ENCODE measurements at places on chromosomes 4 and X.

- no peak for DNase-seq
These were observed 580.2 kb downstream of the MID1IP1 start for GRCh38 chrX:39381422-39381821.

DNA sequence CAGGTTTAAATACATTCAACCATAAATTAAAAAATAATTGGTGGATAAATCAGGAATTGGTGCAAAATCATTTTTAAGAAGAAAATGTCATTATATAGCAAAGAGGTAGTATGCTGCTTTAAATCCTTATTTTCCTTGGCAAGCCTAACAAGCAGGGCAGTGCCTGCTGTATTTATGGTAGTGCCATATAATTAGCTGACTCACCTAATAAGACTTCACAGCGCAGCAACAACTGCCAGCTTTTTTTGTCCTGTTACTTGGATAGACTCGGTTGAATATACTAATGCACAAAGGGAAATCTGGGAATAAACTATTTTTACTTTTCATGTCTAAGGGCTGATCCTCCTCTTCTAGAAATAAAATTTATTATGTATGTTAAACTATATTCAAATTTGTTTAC, 99.1 kb downstream of the SNCA start:
- no peak for DNase-seq

- no peak for DNase-seq
These were observed 18.7 kb upstream of the KCNE5 start for GRCh38 chrX:109643687-109644086.

DNA sequence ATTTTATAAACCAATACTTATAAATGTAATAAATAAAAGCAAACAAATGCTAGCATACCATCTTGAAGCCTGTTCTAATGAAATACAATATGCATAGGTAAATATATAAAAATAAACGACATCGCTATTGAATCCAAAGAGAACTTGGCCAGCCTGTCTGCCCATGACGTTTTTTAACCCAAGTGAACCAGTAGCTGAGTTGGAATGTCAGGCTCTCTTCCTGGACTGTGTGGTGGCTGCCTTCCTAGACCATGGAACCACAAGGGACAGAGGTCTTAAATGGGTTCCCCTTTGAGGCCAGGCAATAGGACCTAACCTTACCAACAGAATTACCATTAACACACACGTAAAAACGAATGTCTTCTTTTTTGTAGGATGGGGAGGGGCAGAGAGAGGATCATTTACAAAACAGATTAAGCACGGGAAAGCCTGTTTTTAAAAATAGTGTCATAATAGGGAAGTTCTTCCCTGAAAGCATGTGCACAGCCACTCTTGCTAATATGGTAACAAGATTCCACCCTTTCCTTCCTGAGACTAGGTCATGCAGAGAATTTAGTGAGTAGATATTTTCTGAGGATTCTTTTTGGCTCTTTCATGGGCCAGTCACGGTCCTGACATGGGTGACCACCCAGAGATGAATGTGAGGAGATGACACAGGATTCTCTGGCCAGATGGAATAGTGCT, 69.4 kb upstream of the ACSL1 start:
- no peak for DNase-seq

- DNase-seq, result no peak
These were observed 76.1 kb upstream of the EMCN start for GRCh38 chr4:100593935-100594334.

DNA sequence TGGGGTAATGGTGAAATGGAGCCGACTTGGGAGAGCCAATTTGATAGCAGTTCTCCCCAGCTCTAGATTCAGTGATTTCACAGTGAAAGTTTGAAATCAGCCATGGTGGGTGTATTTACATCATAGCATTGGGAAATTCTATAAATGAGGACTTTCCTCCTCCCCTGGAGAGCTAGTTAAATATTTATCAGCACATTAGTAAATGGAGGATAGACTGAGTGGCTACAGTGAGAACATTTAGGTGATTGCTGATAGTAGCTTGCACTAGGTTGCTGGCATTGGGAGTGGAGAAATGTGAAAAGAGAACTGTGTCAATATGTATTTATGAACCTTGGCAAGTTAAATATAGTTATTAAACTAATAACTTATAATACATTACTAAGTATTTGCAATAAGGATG, 347.3 kb downstream of the CCSER1 start:
- DNase-seq, result no peak

GRCh38 chr4:92969650-92970379, 666.0 kb downstream of the GRID2 start:
- DNase-seq, result no peak

GRCh38 chr4:89056953-89057398, at the start of gene FAM13A:
Gene FAM13A, minus strand, starts transcription at chr4:89057185. Its CDS starts 221 bp downstream, at chr4:89056964.
- no peak for DNase-seq

DNA sequence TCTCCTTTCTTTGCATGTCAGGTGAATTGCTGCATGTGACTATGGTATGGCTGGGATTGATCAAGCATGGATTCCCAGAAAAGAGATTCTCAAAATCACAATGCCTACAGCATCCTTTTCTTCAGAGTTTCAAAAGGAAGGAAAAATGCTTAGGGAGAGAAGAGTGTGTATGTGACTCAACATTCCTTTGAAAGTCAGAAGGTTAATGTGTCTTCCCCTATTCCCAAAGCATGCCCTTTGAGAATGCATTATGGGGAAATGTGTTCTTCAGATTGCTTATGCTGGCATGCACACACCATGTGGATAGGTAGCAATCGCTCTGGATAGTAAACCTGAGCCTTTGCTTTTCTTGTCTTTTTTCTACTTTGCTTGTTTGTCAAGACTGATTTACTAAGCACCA, 78.5 kb downstream of the ELOVL6 start:
- DNase-seq, result no peak

- DNase-seq, result no peak
These were observed 568 bp downstream of the NIPAL1 start for GRCh38 chr4:48017108-48017571.

DNA sequence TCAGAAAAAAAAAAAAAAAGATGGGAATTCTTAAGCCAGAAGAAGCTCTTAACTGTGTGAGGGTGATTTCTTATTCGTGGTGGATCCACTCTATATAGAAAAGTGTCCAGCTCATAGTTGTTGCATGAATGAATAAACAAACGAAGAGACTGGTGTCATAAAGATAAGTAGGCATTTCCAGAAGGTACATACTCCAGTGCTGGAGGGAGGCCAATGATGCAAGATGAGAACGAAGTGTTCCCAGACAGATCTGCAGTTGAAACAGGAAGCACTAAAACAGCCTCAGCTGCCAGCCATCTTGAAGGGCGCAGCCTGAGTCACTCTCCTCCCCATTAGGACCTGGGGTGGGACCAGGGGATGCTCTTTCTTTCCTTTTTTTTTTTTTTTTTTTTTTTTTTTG, 47.4 kb upstream of the HOPX start:
- DNase-seq, result peak; percentile 19

- DNase-seq, result no peak
These were observed 177.1 kb downstream of the NHS start for GRCh38 chrX:17552044-17552650.

GRCh38 chrX:19761554-19762295, 125.7 kb downstream of the SH3KBP1 start:
- no peak for DNase-seq

- no peak for DNase-seq
These were observed 48.0 kb upstream of the APELA start for GRCh38 chr4:164828955-164829354.

DNA sequence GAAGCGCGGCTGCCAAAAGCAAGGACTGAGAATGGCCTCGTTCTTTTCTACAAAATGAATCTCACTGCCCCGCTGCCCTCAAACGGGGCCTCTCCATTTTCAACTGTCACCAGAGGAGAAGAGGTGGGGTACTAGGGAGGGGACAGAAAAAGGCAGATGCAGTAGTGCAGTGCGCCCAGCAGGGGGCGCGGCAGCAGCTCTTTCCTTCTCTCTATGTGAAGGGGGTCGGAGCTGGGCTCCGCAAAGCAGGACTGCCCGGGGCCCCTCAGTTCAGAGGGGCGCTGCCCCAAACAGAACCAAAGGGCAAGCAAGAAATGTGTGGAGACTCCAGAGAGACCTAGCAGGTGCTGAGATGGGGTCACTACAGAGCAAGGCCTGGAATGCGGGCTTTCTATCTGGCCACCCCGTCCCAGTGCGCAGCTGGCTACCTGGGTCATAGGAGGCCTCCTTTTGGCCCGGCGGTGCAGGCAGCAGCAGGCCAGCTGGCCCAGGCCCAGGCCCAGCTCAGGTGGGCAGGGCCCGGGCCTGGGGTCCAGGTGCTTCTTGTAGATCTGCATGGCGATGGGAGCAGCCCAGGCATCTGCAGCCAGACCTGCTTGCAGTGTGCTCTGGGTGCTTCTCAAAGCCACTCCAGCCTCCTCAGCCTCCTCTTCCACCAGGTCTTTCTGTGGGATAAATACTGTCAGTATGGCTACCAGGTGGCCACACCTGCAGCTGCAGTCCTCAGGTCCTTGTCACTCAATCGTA, 5.9 kb downstream of the IRAK1 start:
- peak; percentile 31 for DNase-seq

DNA sequence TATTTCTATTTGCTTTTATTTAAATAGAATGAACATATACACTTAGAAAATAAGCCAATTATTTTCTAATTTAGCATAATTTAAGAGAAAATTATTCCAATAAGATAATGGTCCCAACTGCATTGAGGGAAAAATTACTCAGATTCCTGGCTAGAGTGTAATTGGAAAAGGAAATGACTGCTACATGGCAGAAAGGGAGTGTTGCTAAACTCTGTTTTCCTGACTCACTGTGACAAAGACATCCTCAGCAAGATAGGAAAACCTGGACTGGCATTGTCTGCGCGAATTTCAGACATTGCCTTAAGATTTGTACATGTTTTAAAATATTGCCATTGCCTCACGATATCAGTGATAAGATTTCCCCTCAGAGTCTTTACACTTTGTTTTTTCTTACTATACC, 8.2 kb downstream of the TNIP3 start:
- no peak for DNase-seq

GRCh38 chr4:19791422-19792123, 460.1 kb upstream of the SLIT2 start:
- DNase-seq, result no peak

DNA sequence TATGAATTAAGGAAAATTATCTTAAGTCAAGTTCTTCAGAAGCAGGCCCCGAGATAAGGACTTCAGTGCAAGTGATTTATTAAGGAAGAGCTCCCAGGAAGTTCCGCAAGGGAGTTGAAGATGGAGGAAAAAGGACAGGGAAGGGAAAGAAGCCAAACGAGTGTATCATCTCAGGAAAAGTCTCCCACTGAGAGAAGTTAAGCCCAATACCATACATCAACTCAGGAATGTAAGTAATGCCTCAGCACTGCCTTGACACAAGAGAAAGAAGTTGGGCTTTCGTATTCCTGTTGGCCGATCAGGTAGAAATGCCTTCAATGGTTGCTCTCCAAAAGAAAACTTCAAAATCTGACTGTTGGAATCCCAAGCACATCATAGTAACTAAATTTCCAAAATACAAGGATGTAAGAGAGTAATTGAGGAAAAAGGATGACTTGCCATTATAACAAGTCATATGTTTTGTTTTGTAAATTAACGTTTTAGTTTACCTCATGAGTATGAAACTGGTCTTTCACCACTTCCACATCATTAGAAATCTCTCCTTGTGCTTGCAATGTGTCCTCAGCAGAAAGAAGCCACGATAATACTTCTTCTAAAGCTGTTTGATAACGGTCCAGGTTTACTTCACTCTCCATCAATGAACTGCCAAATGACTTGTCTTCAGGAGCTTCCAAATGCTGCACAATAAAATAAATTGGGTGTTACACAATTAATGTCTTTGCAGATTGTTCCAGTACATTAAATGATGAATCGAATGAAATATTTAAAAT, 566.7 kb downstream of the DMD start:
- DNase-seq, result no peak

GRCh38 chr4:166501941-166502382, 628.9 kb downstream of the TLL1 start:
- peak; percentile 21 for DNase-seq

- no peak for DNase-seq
These were observed 60.2 kb upstream of the PGAM4 start for GRCh38 chrX:78029663-78030062.

GRCh38 chrX:40460926-40461325, 119.8 kb upstream of the ATP6AP2 start:
- DNase-seq, result no peak

- peak; percentile 5 for DNase-seq
These were observed at the start of gene GABRE for GRCh38 chrX:151974336-151975227. Gene GABRE, minus strand, starts transcription at chrX:151974676. Its CDS starts 51 bp downstream, at chrX:151974625.

- no peak for DNase-seq
These were observed 16.0 kb downstream of the LRBA start for GRCh38 chr4:150999086-150999485.

GRCh38 chrX:52349681-52350080, 19.1 kb upstream of the XAGE2 start:
- no peak for DNase-seq

- no peak for DNase-seq
These were observed 21.6 kb upstream of the RAI2 start for GRCh38 chrX:17882680-17883079.

- DNase-seq, result no peak
These were observed 116.9 kb upstream of the GALNT7 start for GRCh38 chr4:173051716-173052115.

DNA sequence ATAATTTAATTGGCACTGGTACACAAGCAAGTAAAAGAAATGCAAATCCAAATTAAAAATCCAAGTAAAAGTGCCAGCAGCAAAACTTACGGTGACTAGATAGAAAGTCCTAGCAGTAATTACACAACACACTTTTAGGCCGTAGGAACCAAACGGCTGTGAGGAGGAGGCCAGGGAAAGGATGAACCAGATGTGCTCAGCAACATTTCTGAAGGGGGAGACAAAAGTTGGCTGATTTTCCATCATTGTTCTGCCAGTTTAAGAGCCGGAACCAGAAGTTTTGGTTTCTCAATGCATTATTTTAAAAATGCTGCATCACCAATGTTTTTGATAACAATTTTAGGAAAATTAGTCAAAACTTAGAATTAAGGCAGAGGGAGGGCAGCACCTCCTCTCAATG, 68.7 kb upstream of the ENPP6 start:
- DNase-seq, result no peak

DNA sequence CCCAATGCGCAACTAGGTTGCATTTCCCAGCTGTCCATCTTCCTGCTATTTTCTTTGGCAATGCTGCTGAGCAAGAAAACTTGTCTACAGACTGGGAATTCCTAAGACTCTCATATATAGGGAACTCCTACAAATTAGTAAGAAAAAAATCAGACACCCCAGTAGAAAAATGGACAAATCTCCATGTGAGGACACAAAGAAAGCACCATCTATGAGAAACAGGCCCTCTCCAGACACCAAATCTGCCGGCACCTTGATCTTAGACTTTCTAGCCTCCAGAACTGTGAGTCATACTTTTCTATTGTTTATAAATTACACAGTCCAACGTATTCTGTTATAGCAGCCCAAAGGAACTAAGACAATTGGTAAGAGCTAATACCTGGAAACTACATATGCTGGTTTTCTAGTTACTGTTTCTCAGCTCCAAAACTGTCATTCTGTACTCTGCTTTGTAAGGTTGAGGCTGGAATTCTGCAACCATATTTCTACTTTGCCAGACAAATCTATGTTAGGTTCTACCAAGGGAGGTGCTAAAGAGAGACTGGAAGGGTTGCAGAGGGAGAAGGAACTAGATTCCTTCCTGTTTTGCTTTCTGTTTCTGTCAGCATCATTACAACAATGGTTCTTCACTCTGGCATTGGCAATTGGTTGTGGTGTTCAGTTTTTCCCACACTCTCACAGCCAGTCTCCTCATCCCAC, 35.7 kb upstream of the FAM241A start:
- no peak for DNase-seq

GRCh38 chrX:154013001-154013421, 6.7 kb downstream of the IRAK1 start:
- no peak for DNase-seq

All from RPMI8226 (cell line).